Aortic smooth muscle cell (primary cell): ENCODE measurements at places on chromosomes 6 and 20. TPM values are rescaled to one million over a fixed set of nuclear protein-coding genes. Genes with fewer than 3 reads are reported as not detected.

SYNDIG1 gene
- total RNA-seq = 3.2 and 5.1 TPM in 2 replicates

PRKN gene
- total RNA-seq = 3.2 and 4.2 TPM in 2 replicates

OSBPL2 gene
- total RNA-seq = 29.6 and 29.8 TPM in 2 replicates

PPP2R5D gene
- total RNA-seq = 37.7 and 40.0 TPM in 2 replicates
